Muscle of leg (tissue), 16 donors: ENCODE measurements at places on chromosomes 5 and 9.
A peak's percentile ranks its signal among the peaks of the same experiment; 100 is the strongest.

DNA sequence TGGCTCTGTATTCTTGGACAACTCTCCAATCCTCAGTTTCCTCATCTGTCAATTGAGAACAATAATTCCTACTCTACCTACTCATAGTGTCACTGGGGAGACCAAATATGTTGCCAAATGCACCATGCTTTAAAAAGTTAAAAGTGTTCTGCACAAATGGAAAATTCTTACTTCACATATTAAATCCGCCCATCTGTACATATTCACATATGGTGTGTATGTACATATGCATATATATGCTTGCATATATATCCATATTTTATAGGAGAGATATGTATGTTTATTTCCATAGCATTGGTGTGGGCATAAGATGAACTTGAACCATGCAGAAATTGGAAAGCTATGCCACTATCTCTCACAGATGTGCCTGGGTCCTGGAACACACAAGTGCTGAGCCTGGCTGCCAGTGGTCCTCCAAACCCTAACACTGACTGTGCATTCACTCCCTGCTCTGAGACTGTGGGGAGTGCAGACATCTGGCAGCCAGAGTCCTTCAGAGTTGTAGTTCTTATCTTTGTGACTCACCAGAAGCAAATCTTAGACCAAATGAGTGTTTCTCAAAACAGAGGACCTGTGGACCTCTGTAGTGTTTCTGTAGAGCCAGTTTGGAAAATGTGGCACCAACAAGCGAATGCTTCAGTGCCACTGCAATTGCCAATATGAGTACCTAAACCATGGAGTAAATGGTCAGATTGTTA, 168.7 kb downstream of the GRIA1 start:
- no peak for DNase-seq

- no peak for DNase-seq
Measured at GRCh38 chr5:117561531-117561930, 986.9 kb upstream of the SEMA6A start.

GRCh38 chr9:28607843-28608242, 1034.6 kb upstream of the C9orf72 start:
- DNase-seq = peak; percentile 43

GRCh38 chr5:38673671-38674071, 117.2 kb upstream of the LIFR start:
- no peak for DNase-seq

- DNase-seq = peak; percentile 43
Measured at GRCh38 chr5:171474230-171474813, 54.9 kb downstream of the FGF18 start.

DNA sequence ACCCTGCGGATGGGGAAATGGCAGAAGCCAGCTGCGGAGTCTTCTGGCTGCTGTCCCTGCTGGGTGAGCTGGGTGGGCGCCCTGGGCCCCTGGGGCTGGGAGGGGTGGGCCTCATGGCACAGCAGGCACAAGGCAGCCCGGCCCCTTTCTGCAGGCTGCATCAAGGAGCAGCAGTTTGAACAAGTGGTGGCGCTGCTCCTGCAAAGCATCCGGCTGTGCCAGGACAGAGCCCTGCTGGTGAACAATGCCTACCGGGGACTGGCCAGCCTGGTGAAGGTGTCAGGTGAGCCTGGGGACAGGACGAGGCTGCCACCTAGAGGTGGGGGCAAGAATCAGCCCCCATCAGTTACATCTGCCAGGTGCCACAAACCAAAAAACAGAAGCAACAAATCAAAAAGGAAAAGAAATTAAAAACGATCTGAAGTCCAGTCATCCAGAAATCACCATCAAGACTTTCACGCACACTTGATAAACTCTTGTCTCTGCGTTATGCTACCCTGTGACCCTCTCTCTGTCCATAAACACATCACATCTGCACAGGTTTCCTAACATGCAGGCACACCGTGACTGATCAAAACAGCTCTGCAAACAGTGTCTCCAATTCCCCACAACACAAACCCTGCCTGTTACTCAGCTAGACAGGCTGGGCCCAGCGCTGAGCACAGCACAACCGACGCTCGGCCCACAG, 13.9 kb downstream of the REXO4 start:
- no peak for DNase-seq

DNA sequence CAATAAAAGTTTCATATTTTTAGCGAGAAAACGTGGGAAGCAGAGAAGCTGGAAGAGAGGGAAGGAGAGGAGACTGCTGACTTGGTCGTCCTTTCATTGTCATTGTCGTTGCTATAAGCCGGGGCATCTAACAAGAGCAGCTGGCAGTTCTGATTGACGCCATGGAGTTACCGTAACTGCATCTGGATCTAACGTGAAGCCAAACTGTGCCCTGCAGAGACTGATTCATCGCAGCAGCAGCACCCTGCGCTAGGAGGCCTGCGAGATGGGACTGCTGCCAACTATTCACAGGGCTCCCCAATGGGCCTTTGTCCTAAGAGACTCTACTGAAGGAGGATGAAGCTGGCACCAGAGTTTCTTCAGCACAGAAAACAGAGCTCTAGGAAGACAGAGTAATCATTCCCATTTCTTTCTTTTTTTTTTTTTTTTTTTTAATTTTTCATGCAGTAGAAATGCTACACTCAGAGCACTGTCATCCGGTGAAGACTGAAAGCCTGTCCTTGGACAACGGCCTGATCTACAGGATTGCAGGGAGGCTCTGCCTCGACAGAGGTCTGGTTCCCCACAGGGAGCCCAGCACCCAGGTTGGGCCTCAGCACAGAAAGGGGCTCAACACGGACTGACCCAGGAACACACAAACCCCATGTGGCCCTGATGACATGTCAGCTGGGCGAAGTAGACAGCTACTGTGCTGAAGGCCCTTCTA, 47.8 kb downstream of the RETREG1 start:
- no peak for DNase-seq

DNA sequence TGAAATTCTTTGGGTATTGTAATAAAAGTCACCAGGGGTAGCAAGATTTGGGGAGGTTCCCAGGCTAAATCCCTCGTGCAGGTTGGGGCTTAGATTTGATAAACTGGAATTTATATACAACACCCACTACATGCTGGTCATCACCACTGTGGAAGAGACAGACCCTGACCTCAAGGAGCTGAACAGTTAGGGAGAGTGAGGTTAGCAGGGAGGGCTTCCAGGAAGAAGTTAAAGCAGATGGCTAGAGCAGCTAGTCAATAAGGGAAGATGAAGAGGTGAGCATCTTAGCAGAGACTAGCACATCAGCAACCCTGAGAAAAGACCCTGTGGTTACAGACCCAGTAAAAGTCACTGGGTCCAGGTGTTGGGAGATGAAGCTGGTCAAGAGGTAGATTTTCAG, 6.4 kb downstream of the CTSL start:
- DNase-seq = no peak

GRCh38 chr5:147348046-147348445, 113.2 kb downstream of the STK32A start:
- no peak for DNase-seq

- no peak for DNase-seq
Measured at GRCh38 chr9:96161819-96162218, 140.2 kb downstream of the HSD17B3 start.

DNA sequence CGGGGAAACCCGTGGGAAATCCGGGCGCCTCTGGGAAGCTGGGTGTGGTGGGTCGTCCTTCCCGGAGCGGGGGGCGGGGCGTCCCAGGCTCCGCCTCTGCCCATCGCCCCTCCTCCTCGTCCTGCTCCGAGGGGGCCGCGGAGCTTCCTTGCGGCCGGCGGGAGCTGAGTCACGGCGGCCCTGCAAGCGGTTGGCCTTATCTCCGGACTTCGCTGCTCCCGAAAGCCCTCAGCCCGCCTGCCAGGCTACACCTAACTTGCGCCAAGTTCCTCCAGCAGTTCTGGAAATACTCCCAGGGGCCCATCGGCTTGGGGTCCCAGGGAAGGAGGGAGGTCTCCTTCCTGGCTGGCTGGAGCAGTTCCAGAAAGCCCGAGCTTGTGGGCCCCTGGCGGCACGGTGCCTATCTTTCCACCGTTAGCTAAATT, 54.1 kb upstream of the CDKN2AIPNL start:
- DNase-seq = peak; percentile 70

DNA sequence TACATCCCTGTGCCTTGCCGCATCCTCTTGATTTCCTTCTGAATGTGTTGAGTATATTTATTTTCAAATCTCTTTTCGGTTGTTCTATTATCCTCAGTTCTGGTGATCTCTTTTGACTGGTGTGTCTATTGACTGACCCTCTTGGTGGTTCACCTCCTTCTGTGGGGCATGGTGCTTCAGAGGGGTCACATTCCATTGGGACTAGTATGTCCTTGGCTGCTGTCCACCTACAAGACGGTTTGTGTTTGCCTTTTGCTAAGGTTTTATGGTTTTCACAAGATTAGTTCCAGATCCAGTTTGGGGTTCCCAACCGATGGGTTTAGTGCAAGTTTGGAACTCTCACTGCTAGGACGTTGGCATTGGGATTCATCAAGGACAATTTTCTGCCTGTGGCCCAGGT, 66.6 kb downstream of the PHF2 start:
- no peak for DNase-seq

GRCh38 chr9:109098171-109098959, 21.4 kb downstream of the TMEM245 start:
- DNase-seq = peak; percentile 64

DNA sequence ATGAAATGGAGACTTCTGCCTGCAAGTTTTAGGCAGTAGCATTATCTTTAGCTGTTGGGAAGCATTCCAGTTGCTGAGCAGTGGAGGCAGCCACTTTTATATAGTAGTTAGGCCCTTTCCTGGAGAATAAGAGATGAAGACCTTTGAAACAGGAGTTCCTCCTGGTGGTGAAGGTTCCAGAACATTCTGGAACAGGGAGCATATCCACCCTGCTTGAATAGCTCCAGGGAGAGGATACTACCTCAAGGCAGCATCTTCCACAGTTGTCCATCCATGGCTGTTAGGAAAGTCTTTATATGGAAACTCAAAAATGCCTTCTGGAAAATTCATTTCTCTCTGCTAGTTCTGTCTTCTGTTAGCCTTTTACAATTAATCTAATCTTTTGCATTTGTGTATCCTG, 3.0 kb downstream of the ASPN start:
- DNase-seq = peak; percentile 51

- DNase-seq = no peak
Measured at GRCh38 chr9:97961361-97961760, 21.8 kb upstream of the ANP32B start.

- DNase-seq = no peak
Measured at GRCh38 chr9:131348631-131349521, 45.0 kb upstream of the PRRC2B start.

GRCh38 chr9:108395421-108395820, 460.4 kb downstream of the ACTL7B start:
- no peak for DNase-seq

DNA sequence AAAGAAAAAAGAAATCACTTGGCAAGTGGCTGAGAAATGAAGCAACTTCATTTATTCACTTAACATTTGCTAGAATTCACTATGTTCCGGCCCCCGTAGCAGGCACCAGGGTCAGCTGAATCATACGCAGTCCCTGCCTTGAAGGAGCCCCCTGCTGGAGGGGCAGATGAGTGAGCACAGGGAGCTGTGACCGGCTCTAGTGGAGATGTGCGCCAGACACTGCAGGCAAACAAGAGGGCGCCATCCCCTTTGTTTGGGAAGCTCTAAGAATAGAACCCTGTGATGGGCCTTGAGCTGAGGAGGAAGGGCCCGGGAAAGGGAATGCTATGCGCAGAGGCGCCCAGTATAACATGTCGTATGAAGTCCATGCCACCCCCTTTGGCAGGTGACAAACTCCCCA, 20.2 kb upstream of the RPL26L1 start:
- DNase-seq = no peak
